Bone marrow (tissue), 2 donors: ENCODE measurements at places on chromosomes 12 and 14.
A peak's percentile ranks its signal among the peaks of the same experiment; 100 is the strongest.

- peak; percentile 38 for DNase-seq
Observed at GRCh38 chr12:116861320-116861719, 19.9 kb downstream of the HRK start.

GRCh38 chr12:24198070-24198469 lies 248.6 kb upstream of the SOX5 start:
- DNase-seq = no peak

GRCh38 chr12:80293347-80293746 lies 150.7 kb upstream of the PTPRQ start:
- DNase-seq = no peak

- DNase-seq = no peak
Observed at GRCh38 chr14:30756594-30756993, 117.8 kb upstream of the COCH start.

DNA sequence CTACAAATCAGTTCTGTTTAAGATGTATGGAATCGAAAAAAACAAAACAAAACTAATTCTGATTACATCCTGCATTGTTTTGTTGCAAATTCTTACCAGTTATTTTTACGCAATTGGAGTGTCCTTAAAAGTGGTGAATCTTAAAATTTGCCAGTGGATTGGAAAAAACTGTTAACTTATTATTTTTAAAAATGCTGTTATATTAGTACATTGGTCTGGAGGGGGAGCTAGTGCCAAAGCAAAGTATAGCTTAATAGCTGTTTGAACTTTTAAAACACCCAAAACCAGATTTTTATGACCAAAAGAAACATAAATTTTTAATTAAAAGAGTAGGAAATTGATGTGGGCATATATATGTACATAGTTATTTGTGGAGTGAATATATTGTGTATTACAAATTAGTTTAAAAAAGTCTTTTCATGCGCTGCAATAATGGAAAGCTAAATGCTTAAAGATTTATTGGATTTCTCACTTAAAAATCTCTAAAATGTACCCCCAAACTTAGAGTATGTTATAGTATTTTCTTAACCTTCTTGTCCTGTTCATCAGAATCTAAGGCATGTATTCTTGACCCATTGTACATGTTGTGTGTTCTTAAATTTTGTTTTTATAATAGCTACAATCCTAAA lies 2.5 kb downstream of the FUT8 start:
- DNase-seq = no peak

DNA sequence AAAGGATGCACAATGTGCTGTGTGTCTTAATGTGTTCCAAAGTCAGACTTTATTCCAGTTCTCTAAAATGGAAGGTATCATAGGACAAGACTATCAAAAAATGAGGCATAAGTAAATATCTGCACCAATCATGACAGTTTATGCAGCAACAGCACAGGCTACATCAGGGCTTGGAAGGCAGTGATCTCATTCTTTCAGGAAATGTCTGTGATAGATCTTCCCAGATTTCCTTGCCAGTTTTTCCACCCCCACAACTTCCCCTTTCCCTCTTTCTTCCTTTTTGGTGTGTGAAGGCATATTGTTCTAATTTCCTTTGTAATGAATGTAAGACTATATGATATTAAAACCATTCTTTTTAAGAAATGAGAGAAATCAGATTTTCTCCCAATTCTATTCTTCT lies 326.7 kb downstream of the ATP23 start:
- DNase-seq = no peak

- no peak for DNase-seq
Observed at GRCh38 chr12:24944601-24944975, 4.3 kb downstream of the BCAT1 start.

- no peak for DNase-seq
Observed at GRCh38 chr12:31845613-31846322, 113.4 kb upstream of the RESF1 start.

DNA sequence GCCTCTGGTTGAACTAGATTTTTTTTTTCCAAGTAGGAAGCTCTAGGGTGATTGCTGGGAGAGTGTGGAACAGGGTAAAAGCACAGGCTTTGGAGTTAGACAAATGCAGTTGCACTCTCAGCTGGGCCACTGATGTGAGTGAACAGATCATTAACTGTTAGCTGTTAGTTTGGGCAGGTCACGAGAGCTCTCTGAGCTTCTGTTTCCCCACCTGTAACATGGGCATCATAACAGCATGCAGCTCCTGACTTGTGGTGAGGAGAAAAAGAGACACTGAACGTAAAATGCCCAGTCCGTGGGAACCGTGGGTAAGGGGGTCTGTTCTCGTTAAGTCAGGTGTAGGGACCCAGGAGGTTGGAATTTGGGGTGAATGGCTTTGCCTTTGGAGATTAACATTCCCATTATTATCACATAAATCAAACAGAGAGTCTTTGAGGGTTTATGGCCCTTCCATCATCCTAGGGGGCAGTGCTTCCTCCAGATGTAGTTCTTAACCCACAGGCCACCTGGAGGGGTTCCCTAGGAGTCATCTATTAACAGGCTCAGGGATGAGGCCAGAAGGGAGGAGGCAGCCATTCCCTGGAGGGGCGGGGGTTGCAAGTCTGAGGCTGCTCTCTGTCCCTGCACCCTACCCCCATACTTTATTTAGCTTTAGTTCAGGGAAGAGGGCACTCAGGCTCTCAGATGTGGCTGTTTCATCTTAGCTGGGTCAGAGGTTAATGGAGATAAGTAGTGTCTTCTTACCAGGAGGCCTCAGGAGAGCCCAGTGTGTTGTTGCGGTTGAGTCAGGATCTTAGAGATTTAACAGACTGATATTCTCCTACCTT lies 135.2 kb downstream of the DACT1 start:
- DNase-seq = no peak

DNA sequence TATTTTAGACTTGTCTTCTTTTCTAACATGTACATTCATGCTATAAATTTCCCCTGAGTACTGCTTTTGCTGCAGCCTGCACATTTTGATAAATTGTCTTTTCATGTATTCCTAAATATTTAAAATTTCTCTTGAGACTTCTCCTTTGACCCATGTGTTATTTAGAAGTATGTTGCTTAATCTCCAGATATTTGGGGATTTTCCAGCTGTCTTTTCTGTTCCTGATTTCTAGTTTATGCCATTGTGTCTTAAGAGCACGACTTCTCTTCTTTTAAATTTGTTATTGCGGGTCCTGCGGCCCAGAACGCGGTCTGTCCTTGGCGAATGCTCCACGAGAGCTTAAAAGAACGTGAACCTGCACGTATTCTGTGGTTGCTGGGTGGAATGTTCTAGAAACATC lies 136.4 kb downstream of the KIF26A start:
- DNase-seq = no peak

DNA sequence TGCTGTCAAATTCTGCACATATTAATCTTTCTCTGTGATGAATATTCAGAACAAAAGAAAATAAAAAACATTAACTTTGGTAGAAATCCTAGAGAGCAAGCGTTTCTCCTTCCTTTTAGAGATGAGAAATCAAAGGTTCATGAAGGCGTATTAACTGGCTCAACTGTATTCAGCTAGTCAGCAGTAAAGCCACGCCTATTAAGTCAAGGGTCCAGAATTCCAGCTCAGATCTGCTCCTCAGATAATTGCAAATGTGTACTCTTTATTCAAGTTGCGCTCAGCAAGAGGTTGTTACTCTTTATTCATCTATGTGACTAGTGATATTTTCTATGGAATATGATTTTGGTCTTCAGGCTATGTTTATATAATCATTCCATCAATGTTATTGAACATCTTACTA lies 13.1 kb upstream of the POC1B start:
- DNase-seq = no peak

DNA sequence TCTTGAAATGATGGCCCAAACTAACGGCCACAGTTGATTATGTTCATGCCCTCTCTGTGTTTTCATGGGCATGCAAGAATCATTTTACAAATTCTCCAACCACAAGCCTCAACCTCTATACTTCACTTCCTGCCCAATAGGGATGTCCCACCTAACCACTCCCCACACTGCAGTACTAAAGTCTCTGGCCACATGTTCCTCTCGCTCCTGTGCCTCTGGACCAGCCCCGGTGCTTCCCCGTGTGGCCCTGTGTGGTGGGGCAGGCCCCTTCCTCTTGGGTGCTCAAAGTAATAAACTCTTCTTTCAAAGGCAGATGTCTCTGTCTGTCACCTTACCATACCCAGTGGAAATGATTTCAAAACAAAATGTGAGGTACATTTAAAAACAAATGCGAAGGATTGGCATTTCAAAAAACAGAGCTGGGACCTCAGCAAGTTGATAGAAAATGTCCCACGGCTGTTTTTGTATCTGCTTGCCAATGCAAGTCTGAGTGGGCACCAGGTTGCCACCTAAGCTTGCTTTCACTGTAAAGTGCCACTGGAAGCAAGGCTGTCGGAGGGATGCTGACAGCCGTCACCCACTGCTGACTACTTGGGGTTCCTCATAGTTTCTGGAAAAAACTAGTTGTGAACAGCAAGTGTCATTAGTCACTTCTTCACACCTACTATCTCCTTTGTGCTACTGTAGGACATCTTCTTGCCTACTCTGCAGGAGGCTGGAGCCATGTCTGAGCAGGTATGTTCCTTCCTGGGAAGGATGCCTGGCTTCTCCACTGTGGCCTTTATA lies 8.2 kb upstream of the SERPINA11 start:
- no peak for DNase-seq

DNA sequence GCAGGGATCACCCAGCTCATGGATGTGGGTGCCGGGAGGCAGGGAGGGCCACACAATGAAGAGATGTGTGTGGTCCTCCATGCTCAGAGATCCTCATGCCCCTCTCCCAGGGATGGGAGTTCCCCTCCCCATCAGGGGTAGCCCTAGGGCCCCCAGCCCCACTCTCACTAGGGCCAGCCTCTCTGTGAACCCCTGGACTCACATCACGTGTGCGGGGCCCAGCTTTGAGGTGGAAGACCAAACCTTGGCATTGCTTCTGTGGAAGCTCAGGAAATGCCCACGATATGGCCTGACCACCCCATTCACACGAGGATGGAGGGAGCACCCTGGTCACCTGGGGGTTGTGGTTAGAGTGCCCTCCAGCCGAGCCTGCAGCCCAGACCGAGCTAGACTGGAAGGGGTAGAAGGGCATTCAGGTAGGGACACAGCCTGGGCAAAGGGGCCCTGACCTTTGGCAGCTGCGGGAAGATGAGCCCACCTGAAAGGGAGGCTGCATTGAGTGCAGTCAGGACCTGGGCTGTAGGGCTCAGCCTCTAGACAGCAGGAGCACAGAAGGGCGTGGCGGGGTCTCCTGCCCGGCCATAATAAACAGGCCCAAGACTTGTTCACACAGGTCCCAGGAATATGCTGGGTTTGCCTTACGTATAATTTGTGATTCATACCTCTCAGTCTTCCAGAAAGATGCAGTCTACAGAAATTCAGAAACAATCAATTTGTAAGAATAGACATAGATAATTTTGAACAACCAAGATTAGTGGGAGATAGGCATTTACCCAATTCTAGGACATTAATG lies 34.8 kb upstream of the RCOR1 start:
- no peak for DNase-seq

GRCh38 chr12:26841085-26841484 lies 8.1 kb upstream of the ITPR2 start:
- DNase-seq = no peak

DNA sequence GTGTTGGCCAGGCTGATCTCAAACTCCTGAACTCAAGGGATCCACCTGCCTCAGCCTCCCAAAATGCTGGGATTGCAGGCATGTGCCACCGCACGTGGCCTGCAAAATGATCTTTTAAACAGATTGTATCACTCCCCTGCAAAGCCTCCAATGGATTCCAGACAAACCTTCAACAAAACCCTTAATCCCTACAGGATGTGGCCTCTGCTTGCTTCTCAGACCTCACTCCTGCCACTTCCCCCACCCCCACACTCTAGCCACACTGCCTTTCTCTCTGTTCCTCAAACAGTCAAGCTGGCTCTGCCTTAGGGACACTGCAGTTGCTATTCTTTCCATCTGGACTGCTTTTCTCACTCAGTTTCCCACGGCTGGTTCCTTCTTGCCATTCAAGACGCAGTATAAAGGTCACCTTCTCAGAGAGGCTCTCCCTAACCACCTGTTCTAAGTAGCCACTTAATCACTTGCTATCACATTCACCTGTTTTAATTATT lies 47.3 kb upstream of the TMED10 start:
- DNase-seq = no peak

DNA sequence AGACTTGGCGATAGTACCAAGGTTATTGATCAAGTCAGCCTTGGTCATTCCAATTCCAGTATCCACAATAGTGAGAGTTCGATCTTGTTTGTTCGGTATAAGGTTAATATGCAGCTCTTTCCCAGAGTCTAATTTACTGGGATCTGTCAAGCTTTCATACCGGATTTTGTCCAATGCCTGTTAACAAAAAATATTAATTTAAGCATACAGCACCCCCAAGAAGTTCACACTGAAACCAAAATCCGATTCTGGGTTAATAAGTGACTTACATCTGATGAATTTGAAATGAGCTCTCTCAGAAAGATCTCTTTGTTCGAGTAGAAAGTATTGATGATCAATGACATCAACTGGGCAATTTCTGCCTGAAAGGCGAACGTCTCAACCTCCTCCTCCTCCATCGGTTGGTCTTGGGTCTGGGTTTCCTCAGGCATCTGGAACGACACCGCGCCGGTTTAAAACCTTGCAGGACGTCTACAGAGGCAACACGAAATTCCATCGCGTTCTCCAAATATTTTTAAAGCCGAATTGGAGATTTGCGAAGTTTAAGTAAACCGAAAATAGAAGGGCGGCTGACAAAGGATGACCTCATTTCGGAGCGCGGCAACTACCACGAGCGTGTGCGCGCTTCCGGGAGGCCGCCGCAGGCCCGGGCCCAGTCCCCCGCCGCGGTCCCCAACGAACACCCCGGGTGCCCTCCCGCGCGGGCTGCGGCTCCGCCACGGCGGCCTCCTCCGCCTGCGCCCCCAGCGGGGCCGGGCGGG lies 716 bp downstream of the HSP90AA1 start:
- peak; percentile 53 for DNase-seq

DNA sequence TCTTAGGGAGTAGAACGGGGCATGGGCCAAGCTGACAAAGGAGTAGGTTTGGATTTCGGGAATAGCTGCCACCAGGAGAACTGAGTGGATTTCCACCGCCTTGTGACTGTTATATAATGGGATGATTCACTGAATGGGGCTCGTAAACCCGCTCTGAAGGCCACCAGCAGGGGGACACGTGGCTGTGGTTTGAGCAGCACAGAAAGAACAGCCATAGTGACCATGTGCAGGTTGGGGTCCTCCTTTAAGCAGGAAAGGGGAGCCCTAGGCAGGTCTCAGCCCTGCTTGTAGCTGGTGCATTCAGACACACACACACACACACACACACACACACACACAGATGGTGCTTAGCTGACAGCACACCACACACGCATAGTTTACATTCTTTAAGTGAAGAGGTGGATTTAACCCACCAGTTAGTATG lies 8.6 kb upstream of the ASB2 start:
- DNase-seq = no peak

GRCh38 chr14:44339231-44339630 lies 167.9 kb downstream of the FSCB start:
- no peak for DNase-seq

- no peak for DNase-seq
Observed at GRCh38 chr14:84856751-84857534, 673.0 kb upstream of the FLRT2 start.

GRCh38 chr14:102889615-102890014 lies 32.8 kb upstream of the AMN start:
- no peak for DNase-seq

GRCh38 chr12:22399464-22400180 lies 65.1 kb upstream of the ST8SIA1 start:
- no peak for DNase-seq
